ENCODE measurements at places on chromosomes 12 and 14. TPM values are rescaled to one million over a fixed set of nuclear protein-coding genes. Genes with fewer than 3 reads are reported as not detected.
A peak's percentile ranks its signal among the peaks of the same experiment; 100 is the strongest.

- peak; percentile 67 for DNase-seq
Measured at GRCh38 chr12:98998697-98999299, 353.7 kb downstream of the APAF1 start.

DNA sequence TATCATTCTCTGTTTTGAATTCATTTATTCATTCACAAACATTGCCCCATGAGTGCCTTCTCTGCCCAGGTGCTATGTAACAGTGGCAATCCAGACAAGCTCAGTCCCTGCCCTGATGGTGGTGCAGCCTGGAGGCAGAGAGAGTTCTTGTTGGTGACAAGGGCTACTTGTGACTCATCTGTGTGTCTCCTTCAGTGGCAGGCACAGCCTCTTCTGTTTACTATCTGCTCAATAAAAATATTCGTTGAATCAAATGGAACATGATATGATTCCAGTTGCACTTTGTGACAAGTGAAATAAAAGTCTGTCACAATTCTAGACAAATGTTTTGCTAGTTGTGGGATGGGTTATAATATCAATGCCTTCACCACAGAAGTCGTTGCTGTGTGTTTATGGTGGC lies 20.6 kb upstream of the CPM start:
- no peak for DNase-seq

DNA sequence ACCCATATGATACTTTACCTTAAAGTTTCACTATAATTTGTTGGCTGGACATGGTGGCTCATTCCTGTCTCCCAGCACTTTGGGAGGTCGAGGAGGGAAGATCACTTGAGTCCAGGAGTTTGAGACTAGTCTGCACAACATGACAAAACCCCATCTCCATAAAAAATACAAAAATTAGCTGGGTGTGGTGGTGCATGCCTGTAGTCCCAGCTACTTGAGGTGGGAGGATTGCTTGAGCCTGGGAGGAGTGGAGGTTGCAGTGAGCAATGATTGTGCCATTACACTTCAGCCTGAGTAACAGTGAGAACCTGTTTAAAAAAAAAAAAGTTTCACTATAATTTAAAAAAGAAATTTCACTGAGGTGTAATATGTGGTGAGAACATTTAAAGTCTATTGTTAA lies 21.2 kb downstream of the DERA start:
- no peak for DNase-seq

The ISM2 gene
- total RNA-seq = 0.09 TPM

The HOTAIR gene
- not detected for total RNA-seq

All from fibroblast of the aortic adventitia (primary cell).